HuH-7 (cell line): ENCODE measurements at places on chromosomes 3 and 15.
A peak's percentile ranks its signal among the peaks of the same experiment; 100 is the strongest.

- DNase-seq = no peak
These were observed 136.3 kb upstream of the ABHD17C start for GRCh38 chr15:80558631-80559319.

- no peak for DNase-seq
These were observed 223.0 kb upstream of the LRRFIP2 start for GRCh38 chr3:37397396-37397795.

- DNase-seq = no peak
These were observed 155.7 kb downstream of the EEFSEC start for GRCh38 chr3:128309026-128309425.

DNA sequence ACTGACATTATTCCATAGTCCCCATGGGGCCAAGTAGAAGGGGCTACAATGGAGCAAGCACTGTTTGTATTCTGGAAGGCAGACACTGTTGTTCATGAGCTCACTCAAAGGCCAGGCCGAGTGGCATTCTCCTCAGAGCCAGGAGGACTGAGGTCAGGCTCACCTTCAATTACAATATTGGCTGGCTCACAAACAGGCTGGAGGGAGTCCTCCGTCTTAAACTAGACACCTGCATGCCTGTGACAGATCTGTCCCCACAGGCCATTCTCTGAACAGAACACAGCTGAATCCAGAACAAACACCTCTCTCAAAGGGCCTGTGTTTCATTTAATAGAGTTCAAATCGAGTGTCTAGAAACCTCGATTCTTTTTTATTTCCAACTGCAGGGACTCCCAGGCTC lies 347.4 kb upstream of the PPP2R3A start:
- no peak for DNase-seq

- no peak for DNase-seq
These were observed 40.5 kb downstream of the FEZF2 start for GRCh38 chr3:62332835-62333244.

DNA sequence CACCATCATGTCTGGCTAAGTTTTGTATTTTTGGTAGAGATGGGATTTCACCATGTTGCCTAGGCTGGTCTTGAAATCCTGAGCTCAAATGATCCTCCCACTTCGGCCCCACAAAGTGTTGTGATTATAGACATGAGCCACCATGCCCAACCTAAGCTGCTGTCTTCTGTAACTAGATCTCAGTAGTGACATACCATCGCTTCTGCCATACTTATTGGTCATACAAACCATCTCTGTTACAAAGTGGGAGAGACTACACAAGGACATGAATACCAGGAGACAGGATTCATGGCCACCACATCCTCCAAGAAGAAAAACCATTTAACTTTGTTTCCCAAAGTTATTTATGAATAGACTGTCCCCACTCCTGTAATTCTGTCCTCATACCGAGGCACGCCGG lies 81.3 kb downstream of the SMAD6 start:
- DNase-seq = no peak

DNA sequence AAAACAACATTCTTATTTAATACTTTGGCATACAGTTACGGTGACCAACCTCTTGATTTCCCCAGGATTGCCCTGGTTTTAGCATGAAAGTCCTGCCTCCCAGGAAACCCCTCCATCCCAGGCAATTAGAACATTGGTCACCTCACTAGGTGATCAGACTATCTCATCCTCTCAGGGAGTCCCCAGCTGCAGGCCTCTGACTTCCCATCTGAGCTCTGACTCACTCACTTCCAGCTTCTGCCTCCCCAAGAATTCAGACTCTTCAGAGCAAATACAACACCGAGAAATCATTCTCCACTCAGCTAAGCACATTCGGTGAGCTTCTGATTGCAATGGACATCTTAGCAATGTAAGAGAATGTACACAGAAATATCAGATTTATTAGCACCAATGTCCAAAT lies 92.4 kb upstream of the HES1 start:
- no peak for DNase-seq

GRCh38 chr3:143152043-143152442 lies 32.5 kb downstream of the CHST2 start:
- no peak for DNase-seq

DNA sequence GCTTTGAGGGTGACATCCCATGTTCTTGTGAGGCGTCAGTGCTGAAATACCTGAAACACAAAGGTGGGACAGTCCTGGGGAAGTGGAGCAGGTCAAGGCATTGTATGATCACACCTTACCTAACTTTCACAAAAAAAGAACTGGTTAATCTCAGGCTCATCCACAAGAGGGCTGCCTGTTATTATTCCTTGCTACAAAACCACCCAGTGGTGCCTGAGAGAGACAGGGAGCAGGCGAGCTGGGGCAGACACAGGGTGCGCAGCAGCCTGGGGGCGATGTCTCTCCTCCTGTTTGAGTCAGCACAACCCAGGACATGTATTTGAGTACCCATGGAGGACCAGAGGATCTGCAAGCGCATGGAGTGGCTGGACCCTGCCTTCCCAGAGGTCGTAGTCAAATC lies 316.8 kb upstream of the ATP10A start:
- no peak for DNase-seq

GRCh38 chr15:68821841-68822381 lies 1.2 kb upstream of the ANP32A start:
- peak; percentile 37 for DNase-seq

DNA sequence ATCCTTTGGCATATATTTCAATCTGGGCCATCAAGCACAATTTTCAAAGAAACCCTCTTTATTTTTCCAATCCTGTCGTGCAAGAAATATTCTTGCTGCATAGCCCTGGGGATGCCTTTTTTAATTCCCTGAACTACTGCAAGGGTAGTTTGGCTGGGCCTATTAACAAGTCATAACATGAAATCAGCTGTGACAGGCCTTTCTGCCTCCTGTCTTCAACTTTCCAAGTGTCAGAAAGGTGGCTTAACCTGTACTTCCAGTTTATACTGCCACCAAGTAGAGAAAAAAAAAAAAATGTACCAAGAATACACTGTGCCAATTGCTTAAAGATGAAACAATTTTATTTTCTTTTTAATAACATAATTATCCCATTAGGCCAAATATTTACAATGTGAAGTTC lies 32.4 kb upstream of the SPPL2A start:
- no peak for DNase-seq

DNA sequence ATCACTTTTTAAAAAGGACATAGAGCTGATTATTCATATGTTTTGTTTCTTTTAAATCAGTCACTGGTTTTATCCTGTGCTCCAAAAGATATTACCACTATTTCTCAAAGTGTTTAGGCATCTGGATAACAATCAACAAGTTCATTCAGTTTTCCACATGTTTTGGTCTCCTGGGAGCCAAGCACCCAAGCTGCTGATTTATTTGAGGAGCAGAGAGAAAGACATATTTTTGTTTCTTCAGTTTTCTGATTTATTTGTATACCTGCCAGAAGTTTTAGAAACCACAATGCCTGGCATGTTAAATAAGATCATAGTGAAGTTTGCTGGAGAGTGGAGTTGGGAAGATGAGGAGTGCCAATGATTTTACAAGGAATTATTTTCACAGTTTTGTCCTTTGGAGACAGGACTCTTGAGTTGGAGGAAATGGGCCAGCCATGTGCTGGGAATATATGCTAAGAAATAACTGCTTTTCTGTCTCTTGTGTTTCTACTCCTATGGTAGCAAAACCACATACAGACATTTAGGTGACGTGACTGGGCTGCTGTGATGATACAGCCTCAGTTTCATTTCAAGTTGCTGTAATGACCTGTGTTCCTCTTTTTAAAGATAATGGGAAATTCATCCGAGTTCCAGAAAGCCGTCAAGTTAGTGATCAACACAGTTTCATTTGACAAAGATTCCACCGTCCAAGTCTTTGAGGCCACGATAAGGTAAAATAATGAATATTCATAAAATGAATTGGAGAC lies 11.7 kb downstream of the EDEM1 start:
- DNase-seq = no peak

DNA sequence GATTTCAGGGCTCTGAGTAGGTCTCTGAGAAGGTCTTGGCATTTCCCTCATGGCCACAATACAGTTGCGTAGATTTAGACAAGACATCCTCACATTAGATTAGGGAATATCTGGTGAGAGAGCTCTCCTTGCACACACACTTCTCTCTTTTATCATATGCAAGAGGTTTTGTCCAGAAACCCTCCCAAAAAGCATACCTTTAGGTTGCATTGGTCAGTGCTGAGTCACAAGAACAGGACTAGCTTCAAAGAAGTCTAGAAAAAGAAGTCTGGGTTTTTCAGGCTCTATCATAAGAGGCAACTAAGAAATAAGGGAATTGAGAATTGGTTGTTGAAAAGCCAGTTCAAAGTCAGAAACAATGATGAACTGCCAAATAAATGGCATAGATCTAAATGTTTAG lies 40.1 kb upstream of the MITF start:
- DNase-seq = no peak

DNA sequence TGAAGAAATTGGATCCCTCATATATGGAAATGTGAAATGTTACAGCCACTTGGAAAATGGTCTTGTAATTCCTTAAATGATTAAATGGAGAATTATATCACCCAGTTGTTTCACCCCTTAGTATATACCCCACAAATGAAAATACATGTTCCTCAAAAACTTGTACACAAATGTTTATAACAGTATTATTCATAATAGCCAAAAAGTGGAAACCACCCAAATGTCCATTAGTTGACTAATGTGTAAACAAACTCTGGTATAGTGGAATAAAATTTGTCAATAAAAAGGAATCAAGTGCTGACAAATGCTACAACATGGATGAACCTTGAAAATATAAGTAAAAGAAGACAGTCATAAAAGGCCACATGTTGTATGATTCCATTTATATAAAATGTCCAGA lies 12.5 kb downstream of the FAM162A start:
- no peak for DNase-seq

- DNase-seq = no peak
These were observed 515 bp upstream of the MTHFS start for GRCh38 chr15:79897380-79897678.

DNA sequence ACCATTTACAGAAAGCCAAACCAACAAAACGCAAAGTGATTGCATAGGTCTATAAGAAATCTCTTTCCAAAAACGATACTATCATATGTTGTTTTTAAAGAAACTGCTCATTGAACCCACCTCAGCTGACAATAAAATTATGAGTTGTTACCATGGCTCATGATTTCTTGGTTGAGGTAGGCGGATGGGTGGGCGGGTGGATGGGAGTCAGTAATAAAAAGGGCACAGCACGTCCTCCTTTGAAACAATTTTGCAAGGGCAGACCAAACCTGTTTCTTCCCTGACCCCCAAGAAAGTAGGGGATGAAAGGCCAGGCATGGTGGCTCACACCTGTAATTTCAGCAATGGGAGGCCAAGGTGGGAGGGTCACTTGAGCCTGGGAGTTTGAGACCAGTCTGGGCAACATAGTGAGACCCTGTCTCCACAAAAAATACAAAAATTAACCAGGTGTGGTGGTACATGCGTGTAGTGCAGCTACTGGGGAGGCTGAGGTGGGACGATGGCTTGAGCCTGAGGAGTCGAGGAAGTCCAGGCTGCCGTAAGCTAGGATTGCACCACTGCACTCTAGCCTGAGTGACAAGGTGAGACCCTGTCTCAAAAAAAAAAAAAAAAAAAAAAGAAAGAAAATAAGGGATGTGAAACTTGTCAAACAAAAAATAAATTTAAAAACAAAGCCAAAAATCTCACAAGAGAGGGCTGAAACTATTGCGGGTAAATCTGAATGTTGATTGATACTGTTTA lies 2.1 kb downstream of the ABHD10 start:
- no peak for DNase-seq

GRCh38 chr15:57563416-57563815 lies 28.3 kb upstream of the MYZAP start:
- DNase-seq = no peak

DNA sequence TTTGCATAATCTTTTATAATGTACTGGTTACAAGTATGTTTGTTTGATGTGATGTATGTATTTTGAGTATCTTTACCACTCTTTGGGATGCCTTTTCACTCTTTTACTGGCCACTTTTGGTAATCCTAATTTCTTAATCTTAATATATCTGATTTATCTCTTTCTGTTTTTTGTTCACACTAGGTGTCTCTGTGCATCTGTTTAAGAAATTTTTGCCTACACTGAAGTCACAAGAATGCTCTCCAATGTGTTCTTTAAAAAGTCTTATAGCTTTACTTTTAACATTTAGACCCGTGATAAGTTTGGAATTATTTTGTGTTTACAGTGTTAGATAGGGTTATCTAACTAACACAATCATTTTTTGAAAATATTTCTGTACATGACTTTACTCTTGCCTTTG lies 659.1 kb downstream of the SI start:
- no peak for DNase-seq

GRCh38 chr3:188370081-188370830 lies 216.3 kb downstream of the LPP start:
- DNase-seq = no peak

DNA sequence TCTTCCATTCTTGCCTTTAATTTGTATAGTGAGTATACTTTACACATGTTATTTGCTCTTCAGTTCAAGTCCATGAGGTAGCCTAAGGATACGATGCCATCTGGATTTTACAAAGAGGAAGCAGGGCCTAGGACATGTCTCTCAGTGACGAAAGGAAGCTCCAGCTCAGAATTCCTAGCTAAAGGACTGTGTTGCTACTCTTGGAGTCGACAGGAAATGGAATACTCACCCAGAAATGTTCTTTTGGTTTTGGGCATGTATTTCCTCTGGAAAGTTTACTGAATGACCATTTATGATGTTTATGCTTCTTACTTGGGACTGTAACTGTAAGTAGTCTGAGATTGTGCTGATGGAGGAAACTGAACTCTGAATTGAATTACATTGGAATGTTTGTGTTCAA lies 12.5 kb downstream of the OXNAD1 start:
- DNase-seq = no peak

- DNase-seq = no peak
These were observed 159.5 kb upstream of the TBC1D5 start for GRCh38 chr3:17901893-17902292.

DNA sequence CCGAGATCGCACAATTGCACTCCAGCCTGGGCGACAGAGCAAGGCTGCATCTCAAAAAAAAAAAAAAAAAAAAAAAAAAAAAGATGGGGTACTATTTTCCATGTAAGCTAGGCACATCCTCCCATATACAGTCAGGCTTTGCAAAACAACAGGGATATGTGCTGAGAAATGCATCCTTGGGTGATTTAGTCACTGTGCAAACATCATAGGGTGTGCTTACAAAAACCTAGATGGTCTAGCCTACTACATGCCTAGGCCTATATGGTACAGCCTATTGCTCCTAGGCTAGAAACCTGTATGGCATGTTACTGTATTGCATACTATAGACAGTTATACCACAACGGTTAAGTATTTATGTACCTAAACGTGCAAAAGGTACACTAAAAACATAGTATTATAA lies 75.0 kb downstream of the TTBK2 start:
- DNase-seq = no peak

GRCh38 chr3:66267031-66267430 lies 46.2 kb downstream of the SLC25A26 start:
- DNase-seq = no peak

DNA sequence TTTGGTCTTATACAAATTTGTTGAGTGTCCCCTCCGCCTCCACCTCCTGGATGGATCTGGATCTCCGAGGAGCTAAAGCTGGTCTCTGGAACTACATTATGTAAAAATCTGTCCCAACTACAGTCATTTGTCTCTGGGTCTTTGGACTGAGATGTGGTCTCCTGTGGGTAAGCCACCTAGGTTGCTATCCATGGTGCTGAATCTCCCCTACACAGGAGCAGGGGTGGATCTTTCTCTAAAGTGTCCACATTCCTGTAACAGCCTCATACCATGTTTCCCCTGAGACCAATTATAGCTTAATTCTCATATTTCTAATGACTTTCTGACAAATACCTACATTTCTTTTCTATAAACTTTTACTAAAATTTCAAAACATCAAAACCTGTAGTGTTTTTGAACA lies 625.8 kb downstream of the TAFA4 start:
- DNase-seq = peak; percentile 1

GRCh38 chr3:160403796-160404470 lies 4.5 kb downstream of the SMC4 start:
- no peak for DNase-seq
